ENCODE measurements at places on chromosomes 12 and 14.

GRCh38 chr14:33509454-33509853 is 441.4 kb downstream of the EGLN3 start:
- H3K4me3 ChIP-seq, result no peak overlapping the region
- no peaks in the 10 kb centered on the region for H3K27me3 ChIP-seq
- no peak for DNase-seq
- H3K27ac ChIP-seq, result no peak overlapping the region
- H3K4me1 ChIP-seq, result no peaks in the 10 kb centered on the region

- H3K27me3 ChIP-seq, result peaks cover 11% of the 10 kb centered on the region
- H3K4me3 ChIP-seq, result no peak overlapping the region
- H3K36me3 ChIP-seq, result no peaks in the 10 kb centered on the region
- no peak overlapping the region for H3K27ac ChIP-seq
Measured at GRCh38 chr12:27462151-27462694, 15.7 kb downstream of the SMCO2 start.

DNA sequence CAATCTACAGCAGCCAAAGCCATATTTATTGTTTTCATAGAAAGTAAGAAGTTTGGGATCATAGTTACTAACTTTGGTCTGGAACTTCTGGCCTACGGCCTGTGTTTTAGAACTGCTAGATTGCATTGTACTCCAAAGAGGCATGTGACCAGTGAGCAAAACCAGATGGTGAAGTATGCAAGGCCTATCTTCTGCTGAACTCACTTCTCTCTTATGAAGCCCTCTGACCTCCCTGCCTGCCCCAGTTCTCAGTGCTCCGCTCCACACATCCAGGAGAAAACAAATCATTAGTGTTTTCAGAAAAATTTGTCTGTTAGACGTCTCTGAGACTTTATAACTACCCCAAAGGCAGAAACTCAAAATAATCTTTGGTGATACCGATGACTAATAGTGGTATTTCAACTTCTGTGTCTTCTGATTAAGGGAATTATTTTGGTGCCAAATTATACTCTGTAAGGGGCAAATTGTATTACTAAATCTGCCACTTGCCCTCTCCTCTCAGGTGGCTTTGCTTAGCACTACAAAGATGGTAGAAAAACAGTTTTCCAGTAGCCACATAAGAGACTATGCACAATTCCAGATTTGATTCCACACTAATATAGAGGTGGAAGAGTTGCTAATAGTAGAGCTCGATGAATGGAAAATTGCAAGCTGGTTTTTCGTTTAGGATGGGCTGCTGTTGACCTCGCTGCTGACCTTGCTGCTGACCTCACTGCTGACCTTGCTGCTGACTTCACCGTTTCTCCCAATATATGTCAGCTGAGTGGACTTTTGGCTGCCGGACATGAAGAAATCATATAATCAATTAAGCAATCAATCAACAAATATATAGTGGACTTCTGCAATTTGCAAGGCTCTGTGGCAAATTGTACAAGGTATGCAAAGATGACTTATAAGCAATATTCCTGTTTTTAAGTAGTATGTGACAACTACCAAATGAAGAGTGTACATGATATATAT is 147.5 kb downstream of the KITLG start:
- no peaks in the 10 kb centered on the region for H3K36me3 ChIP-seq
- DNase-seq, result no peak
- no peaks in the 10 kb centered on the region for H3K4me1 ChIP-seq

- H3K4me1 ChIP-seq, result no peaks in the 10 kb centered on the region
- H3K27ac ChIP-seq, result no peak overlapping the region
- H3K27me3 ChIP-seq, result no peaks in the 10 kb centered on the region
- H3K4me3 ChIP-seq, result no peak overlapping the region
- no peaks in the 10 kb centered on the region for H3K36me3 ChIP-seq
- DNase-seq, result no peak
Measured at GRCh38 chr12:127479256-127479655, 787.7 kb upstream of the TMEM132C start.

- peaks cover 3% of the 10 kb centered on the region for H3K27me3 ChIP-seq
- no peak for DNase-seq
- no peak overlapping the region for H3K4me3 ChIP-seq
- peaks cover 1% of the 10 kb centered on the region for H3K36me3 ChIP-seq
- H3K27ac ChIP-seq, result no peak overlapping the region
Measured at GRCh38 chr12:116314477-116314876, 37.0 kb upstream of the MED13L start.

DNA sequence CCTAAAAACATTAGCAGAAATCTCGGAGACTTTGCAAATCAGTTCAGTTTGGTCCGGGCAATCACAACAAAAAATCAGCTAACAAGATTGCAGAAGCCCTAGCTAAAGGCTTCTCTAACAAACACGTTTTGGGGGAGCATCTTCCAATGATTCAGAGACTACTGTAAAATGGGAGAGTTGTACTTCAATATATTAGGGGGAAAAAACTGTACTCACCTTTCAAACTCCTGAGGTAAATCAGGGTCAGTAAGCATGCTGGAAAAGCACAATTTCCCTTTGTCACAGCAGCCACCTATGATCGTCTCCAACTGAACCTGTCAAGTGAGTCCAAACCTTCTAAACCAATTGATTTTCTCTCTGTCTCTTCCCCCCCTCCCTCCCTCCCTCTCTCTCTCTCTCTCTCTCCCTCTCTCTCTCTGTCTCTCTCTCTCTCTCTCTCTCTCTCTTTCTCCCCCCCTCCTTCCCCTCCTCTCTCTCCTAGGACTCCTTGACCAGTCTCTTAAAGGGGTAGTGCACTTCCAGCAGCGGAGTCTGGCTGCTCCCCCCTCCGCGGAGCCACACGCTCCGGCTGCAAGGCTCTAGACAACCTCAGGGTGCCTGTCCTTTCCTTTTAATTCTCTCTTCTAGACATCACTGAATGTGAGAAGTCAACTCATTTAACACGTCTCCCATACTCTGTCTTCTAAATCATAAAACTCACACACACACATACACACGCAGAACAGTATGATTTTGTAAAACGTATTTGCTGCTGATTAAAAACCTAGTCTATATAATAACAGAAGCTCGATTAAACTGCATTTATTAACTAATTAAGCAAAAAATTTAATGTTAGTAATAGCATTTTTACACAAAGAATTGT is at the start of gene SOX5:
Gene SOX5, minus strand, starts transcription at position 323 of the 862 bp plus-strand sequence. Its CDS starts 69 bp downstream, at position 254.
- no peak for DNase-seq
- H3K4me3 ChIP-seq, result no peak within 1 kb of the TSS
- H3K27me3 ChIP-seq, result no peaks in the 10 kb centered on the region
- H3K36me3 ChIP-seq, result no peaks in the 10 kb centered on the region

DNA sequence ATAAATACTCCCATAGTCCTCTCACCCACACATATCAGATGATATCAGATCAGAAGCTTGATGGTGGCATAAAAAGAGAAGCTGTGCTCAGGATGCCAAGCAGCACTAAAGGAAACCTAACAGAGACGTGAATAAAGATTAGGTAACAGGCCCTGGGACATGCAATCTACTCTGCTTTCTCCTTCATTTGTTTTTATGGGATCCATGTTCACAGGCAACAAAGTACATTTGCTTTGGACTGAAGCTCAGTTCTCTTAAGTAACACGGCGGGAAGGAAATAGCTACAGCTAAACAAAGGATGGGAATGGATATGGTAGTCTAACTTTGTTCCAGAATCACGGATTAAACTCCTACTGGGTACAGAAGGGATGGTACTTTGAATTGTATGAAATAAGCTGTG is 119.5 kb downstream of the TTC7B start:
- no peak overlapping the region for H3K27ac ChIP-seq
- H3K4me3 ChIP-seq, result no peak overlapping the region
- H3K27me3 ChIP-seq, result peaks cover 1% of the 10 kb centered on the region
- H3K36me3 ChIP-seq, result no peaks in the 10 kb centered on the region
- DNase-seq, result no peak
- peaks cover 3% of the 10 kb centered on the region for H3K4me1 ChIP-seq

- no peak overlapping the region for H3K4me3 ChIP-seq
- H3K4me1 ChIP-seq, result peaks cover 5% of the 10 kb centered on the region
- no peaks in the 10 kb centered on the region for H3K27me3 ChIP-seq
- H3K27ac ChIP-seq, result no peak overlapping the region
Measured at GRCh38 chr12:69779928-69780327, 41.3 kb downstream of the RAB3IP start.

GRCh38 chr14:39762576-39763401 is 330.6 kb upstream of the FBXO33 start:
- H3K4me3 ChIP-seq, result no peak overlapping the region
- no peak for DNase-seq
- H3K36me3 ChIP-seq, result peaks cover 3% of the 10 kb centered on the region
- no peak overlapping the region for H3K27ac ChIP-seq
- H3K27me3 ChIP-seq, result no peaks in the 10 kb centered on the region

DNA sequence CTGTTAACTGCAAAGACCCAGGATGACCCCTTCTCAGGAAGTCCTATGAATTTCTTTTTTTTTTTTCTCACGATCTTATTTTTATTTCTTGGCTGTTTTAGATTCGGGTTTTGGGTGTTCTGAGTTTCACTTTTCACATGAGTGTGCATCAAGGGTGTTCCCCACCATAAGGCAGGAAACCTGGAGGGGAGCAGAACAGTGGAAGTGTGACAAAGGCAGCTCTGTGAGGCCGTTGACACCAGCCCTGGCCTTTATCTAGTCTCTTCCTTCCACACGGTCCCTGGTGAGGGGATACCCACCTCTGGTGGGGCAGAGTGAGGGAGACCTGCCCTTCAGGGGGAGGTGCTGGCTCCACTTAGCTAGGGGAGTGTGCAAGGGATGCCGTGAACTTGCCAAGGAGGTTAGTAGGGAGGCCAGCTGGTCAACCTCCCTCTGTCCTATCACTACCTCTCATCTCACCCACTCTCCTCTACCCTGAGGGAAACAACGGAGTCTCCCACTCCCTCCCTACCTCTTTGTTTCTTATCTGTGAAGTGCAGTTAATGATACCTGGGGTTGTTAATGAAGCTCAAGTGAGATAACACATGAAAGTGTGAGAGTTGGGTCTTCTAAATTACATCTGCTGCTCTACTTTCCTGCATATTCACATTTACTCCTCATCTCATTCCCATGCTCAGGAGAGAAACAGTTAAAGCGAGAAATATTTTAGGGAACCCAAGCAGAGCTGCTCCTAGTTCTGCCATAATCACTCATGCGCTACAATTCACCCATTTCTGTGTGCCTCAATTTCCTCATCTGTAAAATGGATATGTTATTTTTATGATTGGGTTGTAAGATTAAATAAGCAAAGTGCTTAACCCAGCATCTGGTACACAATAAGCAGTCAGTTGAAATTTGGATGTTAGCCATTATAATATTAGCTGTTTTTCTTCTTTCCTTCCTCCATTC is 4.4 kb upstream of the GALNT6 start:
- H3K27ac ChIP-seq, result peak overlapping the region; percentile 9
- DNase-seq, result peak; percentile 25
- peak overlapping the region; percentile 67 for H3K4me3 ChIP-seq
- H3K4me1 ChIP-seq, result peaks cover 33% of the 10 kb centered on the region
- H3K27me3 ChIP-seq, result no peaks in the 10 kb centered on the region

DNA sequence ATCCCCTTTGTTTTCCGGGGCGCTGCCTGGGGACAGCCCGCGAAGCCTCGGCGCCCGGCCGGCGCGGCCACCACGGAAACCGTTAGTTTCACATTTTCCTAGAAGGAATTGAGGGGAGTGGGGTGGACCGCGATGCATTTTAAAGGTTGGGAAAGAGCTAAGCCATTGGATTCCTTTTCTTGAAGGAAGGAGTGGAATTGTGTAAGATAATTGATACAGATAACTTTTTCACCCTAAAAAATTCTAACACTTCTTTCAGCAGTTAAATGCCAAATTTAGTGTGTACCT is 137.1 kb downstream of the MON2 start:
- H3K4me3 ChIP-seq, result peak overlapping the region; percentile 89
- H3K27me3 ChIP-seq, result no peaks in the 10 kb centered on the region
- H3K36me3 ChIP-seq, result peaks cover 2% of the 10 kb centered on the region
- no peak for DNase-seq
- H3K4me1 ChIP-seq, result peaks cover 11% of the 10 kb centered on the region
- peak overlapping the region; percentile 100 for H3K27ac ChIP-seq

- peaks cover 1% of the 10 kb centered on the region for H3K27me3 ChIP-seq
- H3K4me1 ChIP-seq, result no peaks in the 10 kb centered on the region
- H3K36me3 ChIP-seq, result no peaks in the 10 kb centered on the region
- DNase-seq, result no peak
- H3K27ac ChIP-seq, result no peak overlapping the region
Measured at GRCh38 chr12:127809275-127809674, 457.7 kb upstream of the TMEM132C start.

DNA sequence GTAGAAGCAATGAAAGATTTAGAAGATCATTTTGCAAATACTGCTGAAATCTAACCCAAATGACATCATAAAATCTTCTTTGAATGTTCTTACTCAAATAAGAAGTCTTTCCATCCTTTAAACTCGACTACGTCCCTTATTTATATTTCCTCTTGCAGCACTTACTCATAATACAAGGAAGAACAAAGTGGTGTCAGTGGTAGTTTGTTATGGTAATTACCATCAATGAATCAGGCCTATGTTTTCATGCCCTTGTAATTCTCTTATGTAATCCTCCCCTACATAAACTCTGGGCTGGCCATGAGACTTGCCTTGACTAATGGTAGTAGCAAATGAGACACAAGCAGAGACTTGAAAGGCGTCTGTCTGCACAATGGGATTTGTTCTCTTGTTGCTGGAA is 17.0 kb downstream of the EEA1 start:
- H3K36me3 ChIP-seq, result peaks cover 10% of the 10 kb centered on the region
- H3K4me3 ChIP-seq, result no peak overlapping the region
- no peak for DNase-seq
- peak overlapping the region; percentile 76 for H3K27ac ChIP-seq

- H3K4me3 ChIP-seq, result no peak overlapping the region
- H3K27ac ChIP-seq, result no peak overlapping the region
- peaks cover 8% of the 10 kb centered on the region for H3K4me1 ChIP-seq
Measured at GRCh38 chr12:50720501-50720900, 43.4 kb upstream of the ATF1 start.

DNA sequence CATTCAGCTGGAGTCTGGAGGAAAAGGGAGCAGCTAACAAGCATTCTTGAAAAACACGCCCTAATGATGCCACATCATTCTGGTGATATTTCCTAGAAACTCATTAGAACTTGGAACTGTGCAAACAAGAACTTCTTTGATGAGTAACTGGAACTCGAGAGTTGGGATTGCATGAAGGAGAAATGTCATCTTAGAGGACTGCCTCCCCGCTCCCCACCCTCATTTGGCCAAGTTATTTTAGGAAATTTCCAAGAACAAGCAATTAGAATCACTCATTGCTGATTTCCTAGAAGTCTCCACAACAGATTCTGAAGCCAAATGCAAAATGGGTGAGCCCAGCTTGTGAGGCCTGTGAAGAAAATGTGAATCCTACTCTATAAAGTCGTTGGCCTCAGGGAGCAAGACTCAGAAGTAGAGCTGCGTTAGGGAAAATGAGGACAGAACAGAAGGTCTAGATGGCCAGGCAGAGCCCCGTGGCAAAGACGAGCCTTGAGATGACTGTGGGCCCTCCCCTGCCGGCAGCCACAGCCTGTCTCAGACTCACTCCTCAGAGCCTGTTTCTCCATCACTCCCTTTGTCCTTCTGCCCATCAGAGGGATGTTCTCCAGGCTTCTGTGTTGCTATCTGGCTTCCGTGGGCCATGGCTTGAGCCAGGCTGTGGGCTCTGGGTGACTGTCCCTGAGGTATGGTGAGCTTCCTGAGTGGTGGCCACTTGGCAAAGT is 38.4 kb downstream of the RTL1 start:
- DNase-seq, result no peak
- no peak overlapping the region for H3K27ac ChIP-seq
- no peaks in the 10 kb centered on the region for H3K36me3 ChIP-seq
- H3K4me1 ChIP-seq, result no peaks in the 10 kb centered on the region
- peaks cover 4% of the 10 kb centered on the region for H3K27me3 ChIP-seq

- H3K27me3 ChIP-seq, result peaks cover 6% of the 10 kb centered on the region
- H3K4me3 ChIP-seq, result no peak overlapping the region
- peaks cover 14% of the 10 kb centered on the region for H3K4me1 ChIP-seq
- DNase-seq, result no peak
Measured at GRCh38 chr12:42021469-42021868, 123.2 kb downstream of the GXYLT1 start.

- H3K27me3 ChIP-seq, result peaks cover 9% of the 10 kb centered on the region
- no peak for DNase-seq
- H3K27ac ChIP-seq, result no peak overlapping the region
- no peaks in the 10 kb centered on the region for H3K4me1 ChIP-seq
- H3K4me3 ChIP-seq, result no peak overlapping the region
Measured at GRCh38 chr12:16602412-16602811, 3.5 kb downstream of the LMO3 start.

Data from memory B cell (primary cell).